ENCODE measurements at places on chromosomes 16 and 17. TPM values are rescaled to one million over a fixed set of nuclear protein-coding genes. Genes with fewer than 3 reads are reported as not detected.

The SHISA9 gene
- total RNA-seq: 73.0 TPM

The TAC4 gene
- not detected for total RNA-seq

The FOXN1 gene
- total RNA-seq: not detected

The TBC1D3I gene
- total RNA-seq: 0.11 TPM

The RAB26 gene
- total RNA-seq: 1.2 TPM

The SHBG gene
- 1.4 TPM for total RNA-seq

The CA7 gene
- not detected for total RNA-seq

The ZFPM1 gene
- total RNA-seq: 8.0 TPM

Data from astrocyte (in vitro differentiated cells and primary cell).